ENCODE measurements at places on chromosomes 6 and 20.

- DNase-seq: no peak
These were observed 2.4 kb downstream of the KLC4 start for GRCh38 chr6:43061861-43062260.

DNA sequence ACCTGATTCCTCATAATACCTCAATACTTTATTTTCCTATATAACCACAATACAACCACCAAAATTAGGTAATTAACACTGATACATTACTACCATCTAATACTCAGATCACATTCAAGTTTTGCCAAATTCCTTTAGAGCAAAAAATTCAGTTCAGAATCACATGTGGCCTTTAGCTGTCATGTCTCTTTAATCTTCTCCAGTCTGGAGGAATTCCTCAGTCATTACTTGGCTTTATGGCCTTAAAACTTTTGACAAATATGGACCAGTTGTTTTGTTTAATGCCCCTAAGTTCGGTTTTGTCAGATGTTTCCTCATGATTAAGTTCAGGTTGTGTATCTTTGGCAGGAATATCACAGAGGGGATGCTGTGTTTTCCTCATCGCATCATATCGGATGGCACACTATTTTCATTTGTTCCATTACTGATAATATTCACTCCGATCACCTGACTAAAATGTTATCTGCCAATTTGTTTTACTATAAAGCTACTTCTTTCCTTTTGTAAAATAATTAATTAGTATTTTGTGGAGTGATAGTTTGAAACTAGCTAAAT lies 51.2 kb upstream of the AKIRIN2 start:
- DNase-seq: no peak

DNA sequence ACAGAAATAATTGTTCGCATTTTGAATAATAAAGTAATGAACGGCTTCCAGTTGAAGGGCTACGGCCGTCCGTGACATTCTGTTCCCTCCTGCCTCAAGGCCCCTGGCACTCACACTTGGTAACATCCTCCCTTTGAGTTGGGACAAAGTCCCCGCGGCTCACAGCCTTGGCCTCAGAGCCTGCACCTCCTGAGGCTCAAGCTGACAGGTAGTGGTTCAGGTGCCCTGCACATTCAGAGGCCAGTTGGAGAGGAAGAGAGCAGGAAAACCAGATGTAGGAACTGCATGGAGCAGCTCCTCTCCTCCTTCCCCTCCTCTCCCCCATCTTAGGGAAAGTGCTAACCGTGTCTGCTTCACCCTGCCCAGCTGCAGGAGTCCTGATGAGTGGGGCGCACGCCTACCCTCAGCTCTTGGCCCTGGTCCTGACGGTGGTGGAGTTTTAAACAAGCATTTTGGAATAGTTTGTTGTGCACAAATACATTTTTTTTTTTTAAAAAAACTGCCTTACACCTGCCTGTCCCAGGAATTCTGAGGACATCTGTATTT lies 393.1 kb downstream of the SMOC2 start:
- no peak for DNase-seq

GRCh38 chr20:11296951-11297350 lies 620.7 kb upstream of the BTBD3 start:
- DNase-seq: no peak

- peak; percentile 35 for DNase-seq
These were observed 38.2 kb downstream of the KIAA1755 start for GRCh38 chr20:38222231-38222922.

DNA sequence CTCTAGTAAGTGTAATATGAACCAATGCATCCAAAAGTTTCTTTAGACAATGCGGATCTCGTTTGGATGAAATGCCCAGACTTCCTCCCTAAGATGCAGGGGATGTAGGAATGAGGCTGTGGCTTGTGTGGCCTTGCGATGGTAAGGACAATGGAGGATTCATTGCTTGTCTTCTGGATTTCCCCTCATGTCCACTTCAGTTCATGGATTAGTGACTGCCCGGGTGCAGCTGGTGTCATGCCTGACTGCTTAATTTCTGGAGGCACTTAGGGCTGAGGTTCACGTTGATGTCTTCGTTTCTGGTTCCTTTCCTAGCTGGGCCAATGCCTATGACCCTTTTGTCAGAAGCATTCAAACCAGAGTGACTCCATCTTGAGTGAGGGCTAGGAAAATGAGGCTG lies 93.8 kb downstream of the SCP2D1 start:
- no peak for DNase-seq

DNA sequence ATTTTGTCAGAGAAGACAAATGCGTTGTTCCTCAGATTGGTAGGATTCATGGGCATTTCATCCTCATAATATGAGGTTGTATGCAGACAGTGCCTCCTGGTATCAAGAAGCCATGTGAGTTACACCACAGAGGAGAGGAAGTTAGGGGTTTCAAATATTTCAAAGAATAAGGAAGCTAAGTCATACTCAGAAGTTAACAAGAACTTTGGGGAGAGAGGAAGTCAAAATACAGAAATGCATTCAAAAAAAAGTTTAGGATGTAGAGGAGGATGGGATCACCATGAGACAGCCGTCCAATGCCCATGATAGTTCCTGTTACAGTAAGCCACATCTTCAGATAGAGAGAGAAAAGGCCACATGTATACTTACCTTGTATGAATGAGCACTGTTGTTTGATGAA lies 22.3 kb downstream of the HLA-DOB start:
- DNase-seq: no peak

DNA sequence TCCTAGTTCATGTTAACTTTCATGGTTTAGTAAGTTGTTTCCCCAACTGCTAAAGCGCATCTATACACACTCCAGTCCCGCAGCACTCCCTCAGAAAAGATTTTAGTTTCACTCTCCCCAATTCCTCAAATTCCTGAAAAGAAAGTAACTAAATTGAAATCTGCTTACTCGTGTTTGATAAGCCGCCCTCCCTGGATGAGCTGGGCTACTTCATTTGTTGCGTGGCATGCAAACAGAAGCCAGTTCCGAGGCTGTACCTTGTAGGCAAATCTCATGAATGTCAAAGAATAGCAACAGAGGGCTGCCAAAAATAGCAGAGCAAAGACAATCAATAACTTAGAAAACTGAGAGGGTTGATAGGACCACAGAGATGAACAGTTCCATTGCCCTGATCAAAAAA lies 16.9 kb downstream of the MPC1 start:
- DNase-seq: no peak

DNA sequence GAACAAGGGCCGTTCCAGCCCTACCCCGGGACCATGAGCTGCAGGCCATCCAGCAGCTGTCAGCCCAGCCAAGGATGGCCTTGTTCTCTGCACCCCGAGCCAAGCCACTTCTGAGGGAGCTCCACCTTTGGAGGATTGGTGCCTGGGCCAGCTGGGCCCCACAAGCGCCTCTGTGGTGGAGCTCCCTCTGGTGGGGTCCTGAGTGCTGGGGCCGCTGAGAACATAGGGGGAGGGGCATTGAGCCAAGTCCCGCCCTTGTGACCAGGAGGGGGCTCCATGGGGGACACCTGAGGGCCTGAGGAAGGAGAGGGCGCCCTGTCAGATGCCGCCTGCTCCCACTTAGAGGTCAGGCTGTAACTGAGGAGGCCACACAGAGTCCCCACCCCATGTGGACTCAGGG lies 43.2 kb downstream of the YTHDF1 start:
- DNase-seq: no peak

- no peak for DNase-seq
These were observed 1.9 kb downstream of the BCAS1 start for GRCh38 chr20:54068495-54068894.

GRCh38 chr20:55258559-55258958 lies 746.8 kb downstream of the CBLN4 start:
- DNase-seq: no peak

GRCh38 chr6:65052626-65053025 lies 654.4 kb downstream of the EYS start:
- no peak for DNase-seq

DNA sequence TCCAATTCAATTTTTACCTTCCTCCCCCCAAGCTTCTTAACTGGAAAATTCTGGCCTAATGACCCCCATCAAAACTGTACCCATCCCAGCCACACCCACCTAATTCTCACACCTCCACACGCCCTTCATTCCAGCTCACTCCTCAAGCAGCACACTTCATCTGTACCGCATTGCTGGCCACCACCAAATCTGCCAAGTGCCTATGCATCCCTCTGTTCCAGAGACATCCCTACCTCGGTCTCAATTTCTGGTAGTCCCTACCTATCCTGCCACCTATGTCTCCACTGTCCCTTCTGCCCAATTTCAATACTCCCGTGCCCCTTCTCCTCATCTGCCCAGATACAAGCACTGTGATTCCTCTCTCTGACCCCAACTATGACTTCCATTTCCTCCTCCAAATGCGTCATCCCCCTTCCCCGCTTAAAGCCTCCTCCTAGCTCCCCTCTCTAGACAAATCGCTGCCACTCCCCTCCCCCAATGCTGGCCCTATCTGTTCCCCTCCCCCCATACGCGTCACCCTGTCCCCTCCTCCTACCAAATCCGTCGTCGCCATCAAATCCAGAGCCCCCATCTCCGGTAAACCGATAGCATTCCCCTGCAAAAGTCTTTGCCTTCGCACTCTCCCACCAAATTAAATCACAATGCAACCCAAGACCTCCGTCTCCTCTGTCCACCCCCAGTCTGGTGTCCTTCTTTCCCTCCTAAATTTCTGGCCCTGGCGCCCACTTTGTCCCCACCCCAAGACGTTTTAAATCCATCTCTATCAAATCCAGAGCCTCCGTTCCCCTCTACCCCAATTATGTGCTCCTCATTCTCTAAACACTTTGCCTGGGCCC lies 1.2 kb downstream of the MTCH1 start:
- peak; percentile 21 for DNase-seq

GRCh38 chr20:38150335-38151170 lies 14.5 kb downstream of the TGM2 start:
- DNase-seq: no peak

GRCh38 chr6:31927242-31927862 lies at the start of gene C2:
TSS of gene C2 (plus strand) at chr6:31927717. CDS start at chr6:31927753, 36 bp downstream.
- no peak for DNase-seq

- no peak for DNase-seq
These were observed 18.1 kb upstream of the NXT1 start for GRCh38 chr20:23332467-23332866.

GRCh38 chr6:31002471-31002870 lies 7.8 kb upstream of the MUC22 start:
- DNase-seq: no peak

GRCh38 chr20:3678198-3678597 lies 3.6 kb downstream of the ADAM33 start:
- no peak for DNase-seq

- no peak for DNase-seq
These were observed 4.4 kb upstream of the STX16 start for GRCh38 chr20:58646703-58647102.

DNA sequence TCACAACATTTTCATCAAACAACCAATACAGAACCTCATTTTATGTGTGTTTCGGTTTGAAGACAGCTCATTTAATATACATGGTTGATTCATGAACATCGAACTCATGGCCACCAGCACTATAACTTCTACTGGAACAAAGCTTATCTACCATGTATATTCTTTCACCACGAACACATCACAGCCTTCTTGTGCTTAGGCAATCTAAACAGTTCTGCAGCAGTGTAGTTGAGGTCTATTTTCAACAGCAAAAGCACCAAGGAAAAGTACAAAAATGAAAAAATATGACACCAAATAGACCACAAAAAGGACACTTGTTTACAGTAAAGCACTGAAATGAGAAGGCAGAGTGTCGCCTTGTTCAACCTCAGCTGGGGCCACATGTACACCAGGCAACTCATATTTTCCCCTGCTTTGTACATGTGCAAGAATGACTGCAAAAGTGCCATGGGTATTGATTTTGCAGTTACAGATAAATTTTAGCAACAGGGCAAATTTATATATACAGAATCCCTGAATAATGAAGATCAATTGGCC lies 25.8 kb upstream of the KCNK5 start:
- no peak for DNase-seq

DNA sequence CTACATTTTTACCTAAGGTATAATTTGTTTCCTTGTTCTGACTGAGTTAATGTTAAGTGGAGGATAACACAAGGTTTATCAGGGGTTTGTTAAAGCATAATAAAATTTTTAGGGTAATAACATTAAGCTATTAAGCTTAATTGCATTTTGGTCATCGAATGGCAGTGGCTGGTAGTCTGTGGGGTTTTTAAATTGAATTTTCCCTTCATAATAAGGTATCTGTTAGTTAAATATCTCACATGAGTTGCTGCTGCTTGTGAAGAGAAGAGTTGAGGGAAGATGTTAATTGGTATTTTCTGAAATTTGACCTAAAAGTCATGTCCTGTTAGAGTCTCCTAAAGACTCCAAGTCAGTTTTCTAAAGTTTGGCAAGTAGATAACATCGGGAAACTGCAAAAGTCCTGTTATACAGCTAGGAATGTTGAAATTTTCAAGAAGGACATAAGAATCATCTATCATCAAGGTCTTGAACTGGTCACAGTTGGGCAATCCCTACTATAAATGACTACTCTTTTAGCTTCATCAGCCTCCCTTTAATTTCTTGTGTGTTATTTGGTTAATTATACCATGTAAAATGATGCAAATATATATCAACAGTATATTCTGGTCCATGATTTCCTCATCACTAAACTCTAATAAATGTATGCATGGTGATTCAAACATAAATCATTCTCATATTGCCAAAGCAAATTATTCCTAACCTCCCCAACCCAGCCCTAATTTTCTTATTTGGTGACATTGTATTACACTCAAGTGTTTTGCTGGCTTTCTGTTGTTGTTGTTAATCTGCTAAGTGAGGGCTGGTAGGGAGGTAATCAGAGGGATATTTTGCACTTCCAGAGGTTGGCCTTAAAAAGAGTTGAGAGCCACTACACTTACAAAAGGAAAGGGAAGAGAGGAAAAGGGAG lies 64.0 kb downstream of the MAP3K5 start:
- no peak for DNase-seq

DNA sequence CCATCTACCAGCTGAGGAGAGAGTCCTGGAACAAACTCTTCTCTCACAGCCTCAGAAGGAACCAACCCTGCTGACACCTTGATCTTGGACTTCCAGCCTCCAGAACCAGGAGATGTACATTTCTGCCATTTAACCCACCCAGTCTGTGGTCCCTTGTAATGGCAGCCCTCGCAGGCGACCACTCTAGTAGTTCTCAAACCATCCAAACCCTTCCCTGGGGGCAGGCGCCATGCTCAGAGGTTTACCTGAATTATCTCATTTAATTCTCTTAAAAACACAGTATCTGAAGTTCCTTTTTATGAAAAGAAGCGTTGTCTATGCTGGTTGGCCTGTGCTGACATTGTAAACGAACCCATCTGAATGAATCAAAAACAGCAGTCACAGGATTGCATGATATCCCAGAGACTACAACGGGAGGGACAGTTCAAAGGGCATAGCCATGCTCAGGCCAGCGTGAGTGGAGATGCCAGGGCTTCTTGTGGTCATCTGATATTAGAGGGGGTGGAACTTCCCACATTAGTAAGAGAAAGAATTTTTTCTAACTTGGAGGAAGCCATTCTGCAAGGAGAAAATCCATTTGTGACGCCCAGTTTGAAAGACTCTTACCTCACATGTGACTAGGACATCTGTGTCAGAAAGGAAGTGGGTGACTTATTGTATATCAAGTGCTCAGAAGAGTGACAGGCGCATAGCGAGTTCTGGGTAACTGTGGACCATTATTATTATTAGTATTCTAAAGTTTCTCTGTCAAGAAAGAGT lies 17.2 kb upstream of the TAGAP start:
- DNase-seq: no peak

GRCh38 chr20:63577317-63577894 lies 3.4 kb upstream of the HELZ2 start:
- DNase-seq: no peak

Measured in stimulated activated CD4-positive, alpha-beta T cell treated with anti-CD3 and anti-CD28 coated beads, Interleukin-15, amount 100 ng/mL, for 1 hour (primary cell).